ENCODE measurements at places on chromosomes 6 and 20. TPM values are rescaled to one million over a fixed set of nuclear protein-coding genes. Genes with fewer than 3 reads are reported as not detected.
A peak's percentile ranks its signal among the peaks of the same experiment; 100 is the strongest.

GRCh38 chr20:56091628-56092234, 86.4 kb upstream of the CBLN4 start:
- no peak for DNase-seq

- no peak for DNase-seq
Observed at GRCh38 chr6:157954150-157955117, 27.2 kb upstream of the SYNJ2 start.

- peak; percentile 93 for DNase-seq
Observed at GRCh38 chr6:170291271-170292110, 613 bp upstream of the DLL1 start.

DNA sequence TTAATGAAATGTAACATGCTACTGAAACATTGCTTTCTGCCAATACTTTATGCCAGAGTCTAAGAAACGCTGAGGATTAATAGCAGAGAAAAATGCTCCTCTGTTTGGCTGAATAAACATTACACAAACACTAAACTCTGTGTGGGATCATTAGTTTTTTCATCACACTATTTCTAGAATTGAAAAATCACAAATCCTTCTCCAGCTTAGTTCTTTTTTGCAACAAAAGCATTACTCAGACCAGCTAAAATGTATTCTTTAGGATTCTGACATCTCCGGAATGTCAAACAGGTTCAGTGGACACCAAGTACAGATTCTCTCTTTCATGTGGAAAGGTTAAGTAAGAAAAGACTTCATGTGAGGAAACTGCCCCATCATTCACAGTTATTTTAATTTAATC, 226.9 kb downstream of the SIM1 start:
- DNase-seq = no peak

GRCh38 chr6:20237677-20238460, 25.6 kb upstream of the MBOAT1 start:
- no peak for DNase-seq

- DNase-seq = no peak
Observed at GRCh38 chr6:43447604-43448003, 7.7 kb downstream of the DLK2 start.

- no peak for DNase-seq
Observed at GRCh38 chr6:143657809-143658208, 20.0 kb upstream of the PHACTR2 start.

DNA sequence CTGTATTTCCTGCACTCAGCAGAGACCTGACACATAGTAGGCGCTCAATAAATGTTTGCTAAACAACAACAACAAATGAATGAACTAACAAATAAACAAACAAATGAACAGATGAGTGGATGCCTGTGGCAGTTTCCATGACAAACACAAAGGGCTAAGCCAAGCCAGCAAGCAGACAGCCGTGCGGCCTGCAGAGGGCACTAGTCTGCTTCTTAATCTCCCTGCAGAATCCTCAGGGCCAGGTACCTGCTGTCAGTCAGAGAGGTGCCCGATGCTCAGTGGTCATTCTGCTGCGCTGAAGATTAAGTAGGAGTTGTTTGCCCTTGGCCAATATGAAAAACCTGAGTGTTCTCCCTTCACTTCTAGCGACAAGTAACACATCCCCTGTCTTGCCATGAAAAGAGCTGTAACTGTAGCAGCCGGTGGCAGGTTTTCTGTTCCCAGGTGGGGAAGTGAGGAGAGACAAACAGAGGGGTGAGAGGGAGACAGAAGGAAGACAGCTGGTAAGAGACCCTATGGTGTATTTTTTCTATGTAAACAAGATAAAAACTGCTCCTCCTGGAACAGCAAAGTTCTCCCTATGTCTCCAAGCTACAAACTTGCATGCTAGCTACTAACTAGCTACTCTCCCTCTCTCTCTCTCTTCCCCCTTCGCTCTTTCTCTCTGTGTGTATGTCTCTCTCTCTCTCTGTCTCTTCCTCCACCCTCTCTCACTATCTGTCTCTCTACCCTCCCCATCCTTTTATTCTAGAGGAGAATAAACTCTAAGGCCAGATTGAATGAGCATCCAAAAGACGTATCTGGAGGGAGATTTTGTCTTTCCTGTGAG, at the start of gene MC3R:
Gene MC3R, plus strand, starts transcription at position 779 of the 829 bp plus-strand sequence. CDS start 112 bp downstream, outside the sequence.
- peak; percentile 73 for DNase-seq

GRCh38 chr20:24382743-24383142, 86.7 kb upstream of the SYNDIG1 start:
- no peak for DNase-seq

PAK5 gene
- 0.09 TPM for total RNA-seq

DNA sequence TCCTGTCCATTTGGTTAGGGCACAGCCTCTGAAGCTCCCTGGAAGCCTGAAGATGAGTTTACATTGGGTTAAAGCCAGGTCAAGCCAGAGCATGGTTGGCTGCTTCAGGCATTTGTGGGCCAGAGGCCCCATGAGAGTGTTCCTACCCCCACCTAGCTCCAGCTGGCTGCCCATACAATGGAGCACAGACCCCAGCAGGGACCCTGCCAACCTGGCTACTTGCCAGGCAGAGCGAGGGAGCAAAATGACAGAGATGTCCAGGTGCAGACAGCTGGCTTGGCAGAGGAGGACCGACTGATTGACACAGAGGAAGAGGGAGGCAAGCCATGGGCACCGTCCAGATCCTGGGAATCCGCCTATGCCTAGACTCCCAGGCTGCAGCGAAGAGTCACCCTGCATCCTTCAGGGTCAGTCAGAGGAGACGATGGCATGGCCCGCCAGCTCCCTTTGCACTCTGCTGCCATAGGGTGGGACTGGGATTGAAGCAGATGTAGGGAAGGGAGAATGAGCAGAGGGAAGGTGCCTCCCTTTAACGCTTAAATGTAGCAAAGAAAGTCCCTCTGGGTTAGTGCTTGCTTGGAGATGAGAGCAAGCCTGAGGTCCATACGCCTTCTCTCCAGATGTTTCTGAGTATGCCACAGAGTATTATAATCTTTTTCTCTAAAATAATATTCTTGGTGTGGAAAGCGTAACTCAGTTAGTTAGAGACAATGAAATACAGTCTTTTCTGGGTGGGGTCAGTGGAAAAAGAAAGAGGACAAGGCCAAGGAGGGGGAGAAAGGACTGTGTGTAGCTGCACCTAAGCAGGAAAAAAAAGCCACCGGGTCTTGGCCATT, 77.6 kb upstream of the FYN start:
- peak; percentile 73 for DNase-seq

All from right cardiac atrium (tissue), 5 donors.